ENCODE measurements at places on chromosomes 11 and 22. TPM values are rescaled to one million over a fixed set of nuclear protein-coding genes. Genes with fewer than 3 reads are reported as not detected.

DNA sequence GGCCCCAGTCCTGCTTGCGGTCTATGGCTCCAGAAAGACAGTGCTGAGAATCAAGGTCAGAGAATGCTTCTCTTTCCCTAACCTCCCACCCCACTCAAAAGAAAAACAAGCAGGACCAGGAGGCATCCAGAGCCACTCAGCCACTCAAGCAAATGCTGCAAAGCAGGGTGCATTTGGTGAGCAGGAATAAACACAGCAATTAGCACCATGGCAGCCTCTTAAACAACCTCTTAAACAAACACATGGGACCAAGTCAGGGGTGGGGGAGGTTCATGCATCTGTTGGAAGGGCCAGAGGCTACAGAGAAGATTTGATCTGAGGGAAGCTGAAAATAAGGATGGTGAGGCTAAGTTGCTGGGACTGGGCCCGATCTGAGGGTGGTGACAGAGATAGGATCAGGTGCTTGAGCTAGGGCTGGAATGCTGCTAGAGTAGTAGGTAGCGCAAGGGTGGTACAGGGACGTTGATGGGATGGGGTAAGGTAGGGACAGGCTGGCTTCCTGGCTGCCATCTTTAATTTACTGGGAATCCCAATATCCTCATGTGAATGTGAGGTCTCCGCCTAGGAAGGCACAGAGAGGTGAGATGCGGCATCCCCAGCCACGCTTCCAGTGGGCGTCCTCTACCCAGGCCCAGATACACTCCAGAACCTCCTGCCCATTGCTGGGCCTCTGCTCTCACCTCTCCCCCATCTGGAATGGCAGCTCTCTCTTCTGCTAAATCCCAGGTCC is 26.6 kb upstream of the LMO1 start:
- no peak for DNase-seq

DNA sequence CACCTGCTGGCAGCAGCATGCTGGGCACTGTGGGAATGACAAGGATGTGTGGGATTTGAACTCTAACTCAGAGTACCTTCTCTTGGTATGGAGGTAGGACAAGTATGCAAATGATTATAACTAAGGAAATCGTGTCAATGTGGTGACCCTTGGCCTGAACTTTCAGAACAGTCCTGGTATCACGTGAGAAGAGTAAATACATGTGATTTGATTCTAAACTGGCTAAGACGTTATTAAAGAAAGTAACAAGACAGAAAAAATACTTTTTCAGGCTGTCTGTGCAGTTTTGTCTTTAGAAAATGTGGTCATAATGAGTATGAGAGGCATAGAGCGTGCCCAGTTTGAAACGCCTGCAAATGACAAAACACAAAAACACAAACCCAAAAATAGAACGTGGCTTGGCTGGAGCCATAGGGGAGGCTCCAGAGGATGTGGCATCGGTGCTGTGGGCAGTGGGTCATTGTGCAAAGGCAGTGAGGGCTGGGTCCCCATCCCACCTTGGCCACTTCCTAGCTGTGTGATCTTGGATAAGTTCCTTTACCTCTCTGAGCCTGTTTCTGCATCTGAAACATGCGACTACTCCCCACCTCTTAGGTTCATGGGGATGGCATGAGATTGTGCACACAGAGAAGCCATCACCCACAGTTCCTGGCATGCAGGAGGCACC is 18.4 kb upstream of the IL2RB start:
- DNase-seq = no peak

DNA sequence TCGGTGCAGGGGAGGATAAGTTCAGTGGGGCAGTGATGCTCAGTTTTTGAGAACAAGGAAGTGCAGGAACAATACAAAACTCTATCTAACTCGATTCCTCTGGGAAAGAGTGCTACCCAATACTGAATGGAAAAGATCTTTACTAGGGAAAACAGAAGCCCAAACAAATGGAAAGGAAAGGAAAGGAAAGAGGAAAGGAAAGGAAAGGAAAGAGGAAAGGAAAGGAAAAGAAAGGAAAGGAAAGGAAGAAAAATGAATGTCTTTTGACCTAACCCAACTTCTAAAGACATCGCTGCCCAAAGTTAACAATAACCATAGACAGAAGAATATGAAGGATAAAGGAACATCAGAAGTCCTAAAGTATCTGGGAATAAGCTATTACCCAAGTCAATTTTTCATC is 41.6 kb downstream of the PHF21A start:
- DNase-seq = no peak

- no peak for DNase-seq
Observed at GRCh38 chr22:22818861-22819855, 68.5 kb upstream of the IGLL5 start.

The OR51E1 gene
- total RNA-seq = 3.1 TPM
